ENCODE measurements at places on chromosomes 12 and 14. TPM values are rescaled to one million over a fixed set of nuclear protein-coding genes. Genes with fewer than 3 reads are reported as not detected.

- DNase-seq = peak; percentile 52
Measured at GRCh38 chr14:95475540-95476240, 40.8 kb downstream of the SYNE3 start.

GRCh38 chr12:104828015-104828414 lies 130.1 kb downstream of the SLC41A2 start:
- DNase-seq = peak; percentile 28

DNA sequence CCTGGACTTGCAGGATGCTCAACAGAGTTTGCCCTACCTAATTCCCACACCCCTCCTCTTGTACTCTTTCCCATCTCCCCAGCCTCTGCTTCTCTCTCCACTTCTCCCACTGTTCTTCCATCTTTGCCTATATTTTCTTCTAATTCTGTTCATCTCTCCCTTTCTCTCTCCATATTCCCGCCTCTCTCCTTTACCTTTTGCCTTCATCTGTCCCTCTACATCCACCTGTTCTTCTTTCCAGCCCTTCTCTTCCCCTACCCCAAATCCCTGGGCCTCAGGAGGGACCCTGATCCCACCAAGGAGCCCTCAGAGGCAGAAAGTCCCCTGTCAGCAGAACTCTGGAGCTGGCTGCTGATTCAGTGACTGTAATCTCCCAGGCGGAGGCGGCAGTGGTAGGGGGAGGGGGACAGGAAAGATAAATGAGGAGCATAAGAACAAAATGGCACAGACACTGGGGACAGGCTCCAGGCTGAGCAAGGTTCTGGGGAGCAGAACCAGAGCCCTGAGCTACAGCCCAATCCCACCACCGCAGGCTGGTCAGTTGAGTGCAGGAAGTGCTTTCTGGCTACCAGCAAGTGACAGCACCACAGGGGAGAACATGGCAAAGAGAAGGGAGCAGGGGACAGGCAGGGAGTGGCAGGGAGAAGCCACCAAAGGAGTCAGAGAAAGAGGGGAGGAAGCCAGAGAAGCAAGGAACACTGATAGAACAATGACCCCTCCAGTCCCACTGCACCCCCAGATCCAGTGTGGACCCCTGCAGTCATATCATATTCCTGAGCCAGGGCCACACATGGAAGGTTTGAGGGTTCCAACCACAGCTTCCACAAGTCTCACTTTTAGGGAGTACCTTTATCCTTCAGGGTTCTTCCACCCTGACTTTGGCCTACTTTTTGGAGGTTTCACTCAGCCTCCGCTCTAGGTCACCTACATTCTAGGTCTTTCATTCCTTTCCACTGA lies 27.0 kb downstream of the SMUG1 start:
- no peak for DNase-seq

TMEM132D gene
- not detected for total RNA-seq

DNA sequence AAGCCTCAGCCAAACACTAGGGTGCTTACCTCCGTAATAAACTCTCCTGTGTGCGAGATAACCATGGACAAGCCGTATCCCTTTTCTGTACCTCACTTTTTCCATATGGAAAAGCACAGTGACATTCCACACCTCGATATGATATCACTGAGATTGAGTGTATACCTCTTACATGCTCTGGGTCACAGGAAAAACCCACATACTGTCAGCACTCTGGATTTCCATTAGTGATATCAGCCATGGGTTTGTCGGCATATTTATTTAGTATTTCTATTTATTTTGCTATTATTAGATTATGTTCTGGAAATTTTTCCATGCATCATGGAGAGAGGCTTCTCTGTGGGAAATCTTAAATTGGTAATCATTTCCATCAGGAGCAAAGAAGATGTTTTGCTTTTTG lies 28.0 kb upstream of the DAAM1 start:
- DNase-seq = no peak

DNA sequence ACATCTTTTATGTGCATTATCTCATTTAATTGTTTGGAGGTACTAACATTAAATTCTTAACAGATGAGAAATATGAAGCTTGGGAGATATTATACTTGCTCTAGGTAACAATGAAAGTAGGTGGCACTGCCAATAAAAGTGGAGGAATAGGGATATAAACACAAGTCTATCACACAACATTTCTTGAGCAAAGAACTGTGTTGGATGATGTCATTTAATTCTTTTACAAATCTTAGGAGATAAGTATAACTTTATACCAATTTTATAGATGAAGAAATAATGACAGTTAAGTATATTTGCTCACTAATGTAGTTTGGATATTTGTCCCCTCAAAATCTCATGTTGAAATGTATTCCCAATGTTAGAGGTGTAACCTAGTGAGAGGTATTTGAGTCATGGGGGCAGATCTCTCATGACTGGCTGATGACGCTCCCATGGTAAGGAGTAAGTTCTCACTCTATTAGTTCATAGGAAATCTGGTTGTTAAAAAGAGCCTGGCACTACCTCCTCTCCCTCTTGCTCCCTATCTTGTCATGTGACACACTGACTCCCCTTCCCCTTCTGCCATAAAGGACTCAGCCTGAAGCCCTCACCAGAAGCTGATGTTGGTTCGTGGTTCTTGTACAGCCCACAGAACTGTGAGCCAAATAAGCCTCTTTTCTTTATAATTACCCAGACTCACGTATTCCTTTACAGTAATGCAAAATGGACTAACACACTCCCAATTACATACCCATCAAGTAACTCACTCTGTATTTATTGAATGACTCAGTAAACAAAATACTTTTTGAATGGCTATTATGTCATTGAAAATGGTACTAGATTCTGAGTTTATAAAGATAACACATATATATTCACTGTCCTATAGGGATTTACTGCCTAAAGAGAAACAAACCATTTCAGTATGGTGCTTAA lies 146.8 kb upstream of the KITLG start:
- DNase-seq = no peak

- no peak for DNase-seq
Measured at GRCh38 chr12:81297601-81298000, 219.7 kb downstream of the ACSS3 start.

- DNase-seq = no peak
Measured at GRCh38 chr14:105797546-105797945, 271.2 kb downstream of the TMEM121 start.

- no peak for DNase-seq
Measured at GRCh38 chr12:116130431-116130830, 147.1 kb downstream of the MED13L start.

DNA sequence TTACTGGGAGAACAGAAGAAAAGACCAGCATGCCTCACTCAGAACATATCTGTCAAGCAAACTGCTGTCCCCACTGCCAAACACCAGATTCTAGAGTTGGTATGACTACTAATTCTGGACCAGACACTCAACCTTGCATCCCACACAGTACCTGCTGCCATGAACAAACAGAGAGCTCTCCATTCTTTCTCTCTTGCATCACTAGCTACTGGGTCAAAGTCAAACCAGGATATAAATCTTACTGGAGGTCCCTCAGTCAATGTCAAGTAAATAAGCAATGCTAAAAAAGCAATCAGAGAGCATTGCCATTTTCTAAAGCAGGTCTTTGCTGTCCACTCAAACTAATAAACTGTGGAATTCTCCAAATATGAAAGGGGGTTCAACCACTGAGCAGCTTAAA lies 452.4 kb upstream of the SEL1L start:
- no peak for DNase-seq

DNA sequence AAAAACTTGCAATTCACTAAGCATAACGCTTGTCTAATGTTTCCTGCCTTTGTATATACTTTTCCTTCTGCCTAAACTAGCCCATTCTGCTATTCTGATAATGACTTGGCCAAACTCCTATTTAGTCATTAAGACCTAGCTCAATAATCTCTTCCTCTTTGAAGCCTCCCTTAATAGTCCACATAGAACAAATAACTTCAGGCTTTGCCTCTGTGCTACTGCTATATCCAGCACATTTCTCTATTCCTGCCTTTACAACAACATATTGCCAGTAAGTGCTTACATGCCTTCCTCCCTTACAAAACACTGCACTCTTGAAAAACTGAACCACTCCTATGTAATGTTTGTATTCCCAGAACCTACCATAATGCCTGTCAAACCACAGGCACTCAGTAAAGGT lies 13.8 kb downstream of the PRICKLE1 start:
- DNase-seq = no peak

LRRK2 gene
- total RNA-seq = 8.4 TPM

GRCh38 chr12:53514628-53515290 lies 7.5 kb upstream of the NPFF start:
- DNase-seq = no peak

CFAP251 gene
- total RNA-seq = 0.66 TPM

- no peak for DNase-seq
Measured at GRCh38 chr12:57368349-57369095, 62.3 kb downstream of the R3HDM2 start.

CYP27B1 gene
- 0.54 TPM for total RNA-seq

DIO3 gene
- 0.56 TPM for total RNA-seq

DNA sequence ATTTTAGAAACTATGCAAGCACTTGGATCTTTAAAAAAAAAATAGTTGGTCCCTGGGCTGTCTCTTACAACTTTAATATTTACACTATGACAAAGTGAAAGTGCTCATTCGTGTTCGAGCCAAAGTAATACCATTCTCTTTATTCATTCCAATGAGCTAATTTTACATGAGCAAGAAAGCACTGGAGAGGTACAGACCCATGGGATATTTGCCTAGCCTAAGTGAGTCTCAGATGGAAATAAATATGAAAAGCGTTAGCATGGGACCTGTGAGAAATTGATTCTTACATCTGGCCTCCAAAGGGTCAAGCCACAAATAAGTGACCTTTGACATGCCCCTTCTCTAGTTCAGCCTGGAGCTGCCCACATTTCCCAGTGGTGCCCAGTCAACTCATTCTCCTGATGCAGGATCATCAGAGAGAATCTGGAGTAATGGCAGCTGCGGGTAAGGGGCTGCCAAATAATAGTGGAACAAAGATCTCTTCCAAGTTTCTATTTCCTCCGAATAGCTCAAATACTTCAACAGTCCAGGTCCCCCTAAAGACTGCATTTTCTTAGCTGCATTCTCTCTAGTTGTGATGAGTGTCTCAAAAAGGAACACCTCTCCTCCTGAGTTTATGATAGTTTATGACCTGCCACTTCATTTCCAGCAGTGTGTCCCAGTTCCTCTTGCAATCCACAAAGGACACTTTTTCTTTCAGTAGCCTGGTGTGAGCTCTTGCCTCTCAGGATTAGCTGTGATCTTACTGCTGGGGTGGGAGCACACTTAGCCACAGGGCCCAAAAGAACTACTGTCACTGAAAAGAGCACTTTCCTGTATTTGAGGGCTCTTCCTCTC lies 208.2 kb downstream of the DAD1 start:
- no peak for DNase-seq
